Central memory CD4-positive, alpha-beta T cell (primary cell): ENCODE measurements at places on chromosomes 5 and 9.

- no peak for DNase-seq
Observed at GRCh38 chr5:137374110-137374714, 124.9 kb downstream of the SPOCK1 start.

- no peak for DNase-seq
Observed at GRCh38 chr9:126096340-126096739, 230.3 kb upstream of the MVB12B start.

GRCh38 chr5:31329715-31330114, 136.2 kb downstream of the CDH6 start:
- DNase-seq: no peak

- DNase-seq: no peak
Observed at GRCh38 chr5:14534773-14535172, 46.8 kb upstream of the OTULINL start.

GRCh38 chr9:128551657-128552152, 682 bp upstream of the SPTAN1 start:
- no peak for DNase-seq

GRCh38 chr9:113508111-113508749, 44.7 kb downstream of the RGS3 start:
- DNase-seq: no peak
